ENCODE measurements at places on chromosomes 16 and 17. TPM values are rescaled to one million over a fixed set of nuclear protein-coding genes. Genes with fewer than 3 reads are reported as not detected.

Gene GPR139
- not detected for total RNA-seq

Gene HP
- total RNA-seq: not detected

Gene MEIOB
- total RNA-seq: 1.3 TPM

Gene TBC1D26
- not detected for total RNA-seq

Gene SHISA6
- not detected for total RNA-seq

Gene TMC7
- 5.3 TPM for total RNA-seq

Gene SOX15
- 0.16 TPM for total RNA-seq

Gene JPT1
- total RNA-seq: 784 TPM

Gene KCNH6
- total RNA-seq: not detected

Gene KRTAP17-1
- total RNA-seq: not detected

Gene ADAD2
- total RNA-seq: not detected

Gene PFAS
- 42.0 TPM for total RNA-seq

Gene MYH13
- 0.01 TPM for total RNA-seq

Gene KCNJ12
- total RNA-seq: 1.6 TPM

Gene CBFA2T3
- 0.77 TPM for total RNA-seq

Gene CA7
- total RNA-seq: not detected

Gene C16orf92
- not detected for total RNA-seq

Gene INCA1
- 1.6 TPM for total RNA-seq

Gene NOG
- total RNA-seq: 0.87 TPM

Gene HYDIN
- 0.45 TPM for total RNA-seq

Gene RAC3
- 39.9 TPM for total RNA-seq

Gene CBX8
- total RNA-seq: 16.5 TPM

Gene HNF1B
- total RNA-seq: 17.4 TPM

Gene CCL4L2
- total RNA-seq: not detected

Gene HBM
- not detected for total RNA-seq

Gene CRYM
- 1.7 TPM for total RNA-seq

Gene DHRS7C
- not detected for total RNA-seq

Gene NPIPB6
- total RNA-seq: 1.2 TPM

Gene NIP7
- 49.1 TPM for total RNA-seq

Gene CRAMP1
- 14.9 TPM for total RNA-seq

Gene NEUROD2
- total RNA-seq: 0.01 TPM

Gene TUBD1
- total RNA-seq: 9.9 TPM

Gene NR1D1
- total RNA-seq: 10.6 TPM

Gene OR3A3
- not detected for total RNA-seq

Gene NOTUM
- total RNA-seq: 0.33 TPM

Gene ABCA6
- total RNA-seq: not detected

Gene ABCC6
- total RNA-seq: 1.3 TPM

Gene NDUFB10
- 271 TPM for total RNA-seq

Gene DEXI
- total RNA-seq: 43.1 TPM

Gene BICDL2
- not detected for total RNA-seq
